ENCODE measurements at places on chromosomes 13 and 19.

GRCh38 chr13:94413598-94413944 is 65.9 kb downstream of the DCT start:
- DNase-seq = no peak

DNA sequence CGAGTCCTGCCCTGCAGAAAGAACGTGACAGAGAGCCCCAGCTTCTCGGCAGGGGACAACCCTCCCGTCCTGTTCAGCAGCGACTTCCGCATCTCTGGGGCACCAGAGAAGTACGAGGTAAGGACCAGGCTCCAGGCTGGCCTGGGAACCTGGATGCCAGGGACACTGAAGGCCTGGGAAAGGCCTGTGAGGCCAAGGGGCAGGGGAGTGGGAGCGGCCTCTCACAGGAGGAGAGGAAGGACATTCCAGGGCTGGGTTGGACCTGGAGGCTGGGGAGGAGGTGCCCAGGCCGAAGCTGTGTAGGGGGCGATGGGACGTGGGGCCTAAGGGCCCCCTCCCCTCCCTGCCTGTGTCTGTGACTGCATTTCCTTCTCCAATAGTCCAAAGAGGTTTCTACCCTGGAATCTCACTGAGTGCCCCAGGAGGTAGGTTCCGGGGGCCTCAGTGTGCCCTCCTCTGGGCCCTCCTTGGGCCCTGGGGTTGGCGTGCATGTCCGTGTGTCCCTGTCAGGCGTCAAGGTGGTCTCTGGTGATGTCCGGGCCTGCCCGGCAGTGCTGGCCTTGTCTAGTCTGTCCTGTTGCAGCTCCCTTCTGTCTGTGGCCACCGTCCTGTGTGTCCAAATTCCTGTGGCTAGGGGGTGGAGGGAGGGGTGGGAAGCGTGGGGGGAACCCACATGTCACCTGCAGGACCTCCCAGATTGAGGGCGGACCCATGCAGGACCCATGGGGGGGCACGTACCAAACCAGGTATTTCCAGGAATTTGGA is 16.9 kb upstream of the CD22 start:
- no peak for DNase-seq

- DNase-seq = no peak
Measured at GRCh38 chr19:48502350-48503018, 9.2 kb downstream of the LMTK3 start.

- no peak for DNase-seq
Measured at GRCh38 chr19:13069415-13070359, 33.0 kb downstream of the LYL1 start.

DNA sequence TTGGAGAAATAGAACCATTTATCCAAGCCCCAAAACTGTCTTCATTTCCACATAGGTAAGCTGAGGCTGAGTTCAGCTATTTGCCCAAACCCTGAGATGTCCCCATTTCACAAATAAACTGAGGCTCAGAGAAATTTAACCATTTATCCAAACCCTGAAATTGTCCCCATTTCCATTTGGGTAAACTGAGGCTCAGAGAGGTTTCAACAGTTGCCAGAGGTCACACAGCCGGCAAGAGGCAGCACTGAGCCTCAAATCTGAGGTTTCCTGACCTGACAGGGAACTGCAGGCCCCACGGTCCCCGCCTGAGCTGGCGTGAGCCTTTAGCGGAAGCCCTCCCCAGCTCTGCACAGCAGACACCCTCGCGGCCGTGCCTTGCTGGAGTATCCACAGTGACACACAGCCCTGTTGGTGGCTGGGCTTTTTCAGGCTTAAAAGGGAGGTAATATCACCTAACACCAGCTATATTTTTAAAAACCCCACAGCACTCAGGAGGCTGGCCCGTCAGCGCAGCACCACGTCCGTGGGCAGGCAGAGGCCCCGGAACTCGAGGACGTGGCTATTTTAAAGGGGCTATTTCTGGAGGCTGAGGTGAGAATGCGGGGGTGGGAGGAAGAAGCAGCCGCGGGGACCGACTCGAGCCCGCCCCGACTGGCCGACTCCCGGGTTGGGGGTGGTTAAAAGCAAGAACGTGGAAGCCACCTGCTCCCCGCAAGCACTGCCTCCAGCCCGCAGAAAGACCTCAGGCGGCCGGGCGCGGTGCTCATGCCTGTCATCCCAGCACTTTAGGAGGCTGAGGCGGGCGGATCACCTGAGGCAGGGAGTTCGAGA is 18.5 kb downstream of the PTPRS start:
- DNase-seq = no peak

GRCh38 chr13:43003729-43004128 is 11.7 kb upstream of the EPSTI1 start:
- no peak for DNase-seq

DNA sequence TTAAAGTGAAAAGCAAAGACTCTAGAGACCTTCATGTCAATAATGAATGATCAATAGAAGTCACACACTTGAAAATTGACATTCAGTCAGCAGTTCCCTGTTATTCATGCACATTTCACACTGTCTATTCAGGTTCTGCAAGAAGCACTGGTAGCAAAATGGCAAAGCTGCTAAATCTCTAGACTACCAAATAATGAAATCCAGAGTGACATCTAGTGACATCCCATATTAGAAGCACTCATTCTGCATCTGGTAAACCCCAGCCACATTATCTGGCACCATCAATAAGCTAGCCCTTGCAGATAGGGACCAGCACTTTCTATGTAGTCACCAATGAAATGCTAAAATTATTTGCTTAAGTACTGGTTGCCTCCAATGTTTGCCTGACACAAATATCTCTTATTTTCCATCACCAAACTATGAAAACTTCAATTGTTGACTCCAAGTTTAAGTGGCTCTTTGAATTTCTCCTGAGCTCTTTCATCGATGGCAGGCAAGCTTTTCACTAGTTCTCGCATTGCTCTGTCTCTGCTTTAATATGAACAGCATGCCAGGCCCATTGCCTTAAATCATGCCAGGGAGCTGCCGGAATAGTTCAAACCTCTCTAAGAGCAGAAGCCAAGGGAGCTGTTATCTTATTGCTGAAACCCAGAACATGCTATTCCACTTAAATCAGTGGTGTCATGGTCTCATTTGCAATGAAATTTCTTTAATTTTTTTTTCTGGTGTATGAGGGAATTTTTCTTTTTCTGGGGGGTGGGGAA is 409.9 kb downstream of the MZT1 start:
- DNase-seq = no peak

- DNase-seq = no peak
Measured at GRCh38 chr13:20074966-20075365, 85.9 kb downstream of the GJA3 start.

DNA sequence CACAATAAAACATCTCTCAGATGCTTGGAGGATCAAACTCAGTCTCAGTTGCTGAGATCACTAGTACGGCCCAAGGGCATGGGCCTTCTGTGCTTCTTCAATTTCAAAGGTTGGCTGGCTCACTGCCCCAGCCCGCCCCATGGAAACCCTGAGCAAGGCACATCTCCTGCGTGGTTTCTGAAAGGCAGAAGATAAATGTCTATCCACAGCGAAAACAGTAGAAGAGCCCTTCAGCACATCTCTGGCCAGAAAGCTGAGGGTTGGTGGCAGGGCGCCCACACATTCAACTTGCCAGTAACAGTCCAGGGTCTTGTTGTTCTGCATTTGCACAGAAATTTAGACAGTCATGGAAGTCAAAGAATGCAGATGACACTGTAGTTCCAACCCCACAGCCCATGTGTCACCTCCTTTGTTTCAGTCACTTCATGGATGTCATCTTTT is 24.0 kb upstream of the KATNAL1 start:
- no peak for DNase-seq

- no peak for DNase-seq
Measured at GRCh38 chr13:99527301-99527700, 26.0 kb downstream of the TM9SF2 start.

DNA sequence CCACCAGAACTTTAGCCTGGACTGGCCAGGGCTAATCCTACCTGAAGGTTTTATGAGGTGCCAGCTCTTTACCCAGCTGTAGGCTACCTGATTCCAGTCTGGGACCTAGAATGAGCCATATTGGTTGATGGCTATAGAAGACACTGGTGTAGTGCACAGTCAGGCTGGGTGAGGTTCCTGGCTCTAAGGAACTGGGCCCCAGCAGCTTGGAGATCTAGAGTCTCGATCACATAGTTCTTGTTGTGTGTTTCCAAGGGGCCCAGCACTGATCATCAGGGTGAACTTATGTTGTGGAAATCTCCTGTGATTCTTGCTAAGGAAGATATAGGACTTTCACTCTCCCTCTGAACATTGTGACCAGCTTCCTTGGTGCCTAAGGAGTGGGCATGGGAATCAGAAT is 236.3 kb downstream of the ZNF536 start:
- no peak for DNase-seq

GRCh38 chr13:78286748-78287147 is 316.6 kb downstream of the POU4F1 start:
- DNase-seq = no peak

- no peak for DNase-seq
Measured at GRCh38 chr13:44711706-44712105, 135.6 kb upstream of the TSC22D1 start.

GRCh38 chr13:72246396-72246795 is 379.4 kb upstream of the DACH1 start:
- DNase-seq = no peak

DNA sequence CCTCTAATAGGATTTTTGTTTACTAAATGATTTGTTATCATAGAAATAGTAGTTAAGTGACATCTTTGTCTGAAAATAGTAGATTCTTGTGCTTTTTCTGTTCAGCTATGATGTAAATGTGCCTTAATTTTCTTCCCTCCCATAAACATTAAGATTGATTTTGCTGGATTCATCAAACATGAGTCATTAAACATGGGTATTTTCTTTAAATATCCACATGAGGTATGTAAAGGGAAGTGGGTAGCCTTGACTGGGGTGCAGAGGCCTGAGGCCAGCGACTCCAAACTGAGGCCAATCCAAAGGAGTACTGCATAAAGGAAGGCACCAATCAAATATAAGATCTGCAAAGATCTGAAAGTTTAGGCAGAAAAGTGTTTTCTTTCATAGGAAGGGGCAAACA is 3.7 kb downstream of the ZNF136 start:
- no peak for DNase-seq

GRCh38 chr13:34459856-34460255 is 482.2 kb upstream of the NBEA start:
- DNase-seq = no peak

GRCh38 chr19:4100647-4101495 is 23.1 kb downstream of the MAP2K2 start:
- no peak for DNase-seq

GRCh38 chr19:7177926-7178325 is 108.4 kb downstream of the ZNF557 start:
- DNase-seq = no peak

- no peak for DNase-seq
Measured at GRCh38 chr19:51121257-51121656, 3.4 kb upstream of the SIGLEC9 start.

DNA sequence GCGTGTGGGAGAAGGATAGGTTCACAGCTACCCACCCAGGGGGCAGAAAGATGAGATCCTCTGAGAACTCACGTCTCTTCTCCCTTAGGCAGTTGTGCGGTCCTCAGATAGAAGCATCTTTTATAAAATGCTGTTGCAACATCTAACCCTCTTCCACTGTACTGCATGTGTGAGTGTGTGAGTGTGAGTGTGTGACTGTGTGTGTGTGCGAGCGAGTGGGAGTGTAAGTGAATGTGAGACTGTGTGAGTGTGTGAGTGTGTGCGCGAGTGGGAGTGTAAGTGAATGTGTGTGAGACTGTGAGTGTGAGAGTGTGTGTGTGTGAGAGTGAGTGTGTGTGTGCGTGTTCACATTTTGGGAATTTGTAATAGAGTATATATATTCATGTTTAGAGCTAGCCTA is 55.6 kb upstream of the F7 start:
- DNase-seq = no peak

DNA sequence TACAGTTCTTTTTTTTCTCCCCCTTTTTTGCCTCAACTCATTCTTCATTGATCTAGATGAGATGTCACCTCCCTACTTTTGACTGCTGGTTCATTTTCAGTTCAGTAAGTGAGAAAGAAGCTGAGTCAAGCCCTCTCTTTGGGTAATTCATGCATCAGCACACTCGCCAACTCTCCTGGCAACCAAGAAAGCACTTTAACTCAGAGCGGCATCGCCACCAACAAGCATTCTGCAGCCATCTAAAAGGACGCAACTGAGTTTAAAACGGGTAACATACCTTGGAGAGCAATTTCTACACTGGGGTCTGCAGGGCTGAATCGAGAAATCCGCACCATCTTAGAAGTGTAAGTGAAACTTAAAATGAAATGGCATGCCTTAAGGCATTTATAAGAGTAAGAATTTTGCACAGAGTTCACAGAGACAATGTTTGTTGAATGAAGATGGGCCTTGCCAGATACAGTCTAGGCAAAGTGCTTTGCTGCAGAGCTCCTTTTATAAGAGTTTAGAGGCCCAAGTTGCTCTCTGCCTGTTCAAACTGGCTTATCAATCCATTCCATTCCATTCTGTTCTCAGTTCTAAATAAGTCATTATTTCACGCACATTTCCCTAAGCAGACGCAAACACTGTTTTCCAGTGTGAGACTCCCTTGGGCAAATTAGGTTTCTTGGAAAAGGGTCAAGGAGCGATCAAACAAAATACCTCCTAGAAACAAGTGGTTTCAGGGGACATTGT is 338.0 kb downstream of the ENOX1 start:
- no peak for DNase-seq

- DNase-seq = no peak
Measured at GRCh38 chr19:955803-956765, 28.1 kb upstream of the WDR18 start.

DNA sequence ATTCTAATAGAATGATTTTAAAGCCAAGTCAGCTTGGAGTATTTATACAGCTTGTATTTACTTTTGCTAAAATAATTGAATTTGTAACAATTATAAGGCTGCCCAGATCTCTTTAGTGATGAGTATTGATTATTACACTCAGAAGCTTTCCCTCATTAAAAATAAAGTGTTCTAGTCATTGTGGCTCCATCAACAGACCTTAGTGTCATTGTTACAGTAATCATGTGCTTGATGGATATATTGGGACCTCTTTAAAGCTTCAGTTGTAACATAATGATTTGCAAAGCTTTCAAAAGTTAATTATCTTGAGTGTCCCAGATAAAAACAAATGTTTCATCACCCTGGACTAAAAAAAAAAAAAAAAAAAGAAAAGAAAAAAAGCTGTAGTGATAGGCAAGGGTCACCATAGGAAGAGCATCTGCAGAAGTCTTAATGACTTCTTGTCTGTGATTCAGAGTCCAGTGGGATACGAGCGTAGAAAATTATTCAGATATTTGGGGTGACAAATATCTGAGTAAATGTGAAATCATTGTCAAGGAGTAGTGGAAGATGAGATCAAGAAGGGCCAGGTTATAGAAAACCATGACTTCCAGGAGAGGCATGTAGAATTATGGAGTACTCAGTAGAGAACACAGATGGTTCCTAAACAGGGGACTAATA is 369.6 kb downstream of the DCT start:
- no peak for DNase-seq

DNA sequence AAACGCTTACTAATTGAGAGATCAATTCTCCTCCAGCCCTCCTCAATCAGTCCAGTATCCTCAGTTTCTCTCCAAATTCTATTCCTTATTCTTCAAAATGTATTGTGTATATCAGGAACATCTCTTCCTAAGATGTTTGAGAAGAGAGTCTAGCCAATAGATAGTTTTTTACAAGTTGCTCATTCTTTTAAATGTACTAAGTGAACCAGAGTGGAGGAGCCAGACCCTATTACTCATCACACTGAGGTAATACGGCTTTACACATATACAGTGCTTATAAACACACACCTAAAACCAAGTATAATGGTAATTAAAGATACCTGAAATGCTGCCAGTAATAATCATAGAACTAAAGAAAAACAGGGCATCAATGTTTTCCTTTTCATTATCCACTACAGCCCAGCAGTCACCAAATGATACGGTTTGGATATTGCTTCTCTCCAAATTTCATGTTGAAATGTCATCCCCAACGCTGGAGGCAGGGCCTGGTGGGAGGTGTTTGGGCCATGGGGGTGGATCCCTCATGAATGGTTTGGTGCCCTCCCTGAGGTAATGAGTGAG is 45.2 kb upstream of the HMGB1 start:
- DNase-seq = no peak
